ENCODE measurements at places on chromosomes 6 and 20. TPM values are rescaled to one million over a fixed set of nuclear protein-coding genes. Genes with fewer than 3 reads are reported as not detected.

DNA sequence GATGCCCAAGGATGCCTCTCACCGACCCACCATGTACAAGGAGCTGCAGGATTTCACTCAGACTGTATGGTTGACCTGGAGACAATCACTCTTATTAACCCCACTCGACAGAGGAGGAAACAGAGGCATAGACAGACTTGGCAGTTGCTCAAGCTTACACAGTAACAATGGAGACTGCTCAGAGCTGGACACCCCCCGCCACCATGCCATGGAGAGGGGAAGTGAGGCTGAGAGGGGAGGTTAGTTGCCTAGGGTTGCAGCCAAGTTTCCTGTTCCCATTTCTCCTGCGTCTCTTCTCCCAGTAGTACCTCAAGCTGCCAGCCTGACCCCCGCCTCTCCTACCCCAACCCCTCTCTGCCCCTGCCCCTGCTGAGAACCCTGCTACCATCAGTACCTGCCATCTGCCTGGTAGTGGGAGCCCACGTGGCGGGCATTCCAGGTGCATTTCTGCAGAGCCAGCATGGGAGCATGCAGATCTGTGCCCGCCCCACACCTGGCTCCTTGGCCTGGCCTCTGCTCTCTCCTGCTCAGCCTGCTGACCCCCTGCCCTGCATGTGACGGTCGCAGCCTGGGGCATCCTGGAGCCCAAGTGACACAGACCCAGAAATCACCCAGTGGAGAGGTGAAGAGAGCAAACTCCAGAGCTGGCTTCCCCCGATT is 157.7 kb downstream of the PREX1 start:
- no peak for DNase-seq

GRCh38 chr6:101931766-101932165 is 538.3 kb downstream of the GRIK2 start:
- DNase-seq, result no peak

Gene BCLAF1
- total RNA-seq, result 37.2 TPM

DNA sequence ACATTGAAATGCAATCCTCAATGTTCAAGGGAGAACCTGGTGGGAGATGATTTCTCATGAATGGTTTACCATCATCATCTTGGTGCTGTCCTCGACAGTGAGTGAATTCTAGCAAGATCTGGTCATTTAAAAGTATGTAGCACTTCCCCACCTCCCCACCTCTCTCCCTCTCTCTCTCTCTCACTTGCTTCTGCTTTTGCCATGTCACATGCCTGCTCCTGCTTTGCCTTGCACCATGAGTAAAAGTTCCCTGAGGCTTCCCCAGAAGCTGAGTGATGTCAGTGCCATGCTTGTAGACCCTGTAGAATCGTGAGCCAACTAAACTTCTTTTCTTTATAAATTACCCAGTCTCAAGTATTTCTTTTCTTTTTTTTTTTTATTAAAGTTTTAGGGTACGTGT is 60.5 kb downstream of the DST start:
- no peak for DNase-seq

Gene CRISP2
- total RNA-seq, result not detected

- no peak for DNase-seq
These were observed 14.4 kb upstream of the GJE1 start for GRCh38 chr6:142118328-142118727.

Gene ATP9A
- 37.1 TPM for total RNA-seq

DNA sequence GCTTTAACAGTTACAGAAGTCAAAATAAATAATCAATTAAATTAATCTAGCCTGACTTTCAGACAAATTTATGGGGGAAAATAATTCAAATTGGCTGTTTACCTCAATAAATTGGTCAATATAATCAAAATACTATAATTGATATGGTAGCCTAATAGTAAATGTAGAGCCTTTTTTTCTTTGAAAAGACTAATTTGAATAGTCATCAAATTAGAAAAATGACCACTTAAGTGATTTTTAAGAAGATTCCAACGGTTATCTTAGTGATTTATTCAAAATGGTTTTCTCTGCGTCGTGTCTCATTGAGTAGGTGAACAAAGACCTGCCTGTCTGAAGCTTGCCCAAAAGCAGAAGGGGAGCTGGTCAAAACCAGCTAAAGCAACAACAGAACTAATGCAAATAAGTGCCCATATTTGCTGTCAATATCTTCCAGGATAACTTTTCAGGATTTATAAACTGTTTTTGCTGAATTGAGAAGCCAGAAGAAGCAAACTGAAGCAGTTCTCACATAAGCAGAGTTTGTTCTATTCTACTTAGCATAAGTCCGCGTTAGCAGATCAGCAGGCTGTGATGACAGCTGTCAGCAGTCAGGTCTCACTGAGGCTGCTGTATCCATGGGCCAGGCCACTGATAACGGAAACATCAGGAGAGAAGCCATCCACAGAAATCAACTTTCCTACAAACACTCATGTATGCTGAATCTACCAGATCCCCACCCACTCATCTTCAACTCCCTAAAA is 7.0 kb downstream of the RCAN2 start:
- DNase-seq, result no peak

GRCh38 chr6:79842376-79843040 is 104.8 kb downstream of the ELOVL4 start:
- no peak for DNase-seq

GRCh38 chr6:82906489-82906888 is 159.2 kb downstream of the UBE3D start:
- no peak for DNase-seq

- no peak for DNase-seq
These were observed 32.2 kb downstream of the PYGB start for GRCh38 chr20:25280051-25280573.

Gene SCGN
- not detected for total RNA-seq

GRCh38 chr6:108492131-108492766 is 68.5 kb upstream of the FOXO3 start:
- DNase-seq, result peak; percentile 13

Gene RNF144B
- total RNA-seq, result 37.7 TPM

DNA sequence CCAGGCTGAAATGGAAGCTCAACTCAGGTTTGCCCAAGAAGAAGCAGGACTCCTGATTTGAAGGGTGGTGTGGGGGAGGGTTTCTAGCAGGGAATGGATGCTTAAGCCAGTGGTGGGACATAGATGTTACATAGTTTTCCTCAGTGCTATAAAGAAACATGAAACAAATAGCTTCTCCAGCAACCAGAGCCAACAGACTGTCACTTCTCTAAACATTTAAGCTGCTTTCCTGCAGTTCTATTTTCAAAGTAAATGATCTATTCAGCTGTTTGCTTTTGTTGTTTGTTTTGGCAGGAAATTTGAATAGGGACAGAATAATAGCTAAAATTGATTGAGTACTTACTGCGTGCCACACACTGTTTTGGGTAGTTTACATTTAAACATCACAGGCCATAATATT is 169.0 kb downstream of the UST start:
- DNase-seq, result no peak

- no peak for DNase-seq
These were observed 85.2 kb downstream of the KIF16B start for GRCh38 chr20:16488086-16488485.

Gene GRM1
- total RNA-seq, result 0.41 TPM

Gene DYNLT2
- total RNA-seq, result 0.54 TPM

GRCh38 chr6:122798099-122798641 is 9.1 kb downstream of the SMPDL3A start:
- peak; percentile 96 for DNase-seq

DNA sequence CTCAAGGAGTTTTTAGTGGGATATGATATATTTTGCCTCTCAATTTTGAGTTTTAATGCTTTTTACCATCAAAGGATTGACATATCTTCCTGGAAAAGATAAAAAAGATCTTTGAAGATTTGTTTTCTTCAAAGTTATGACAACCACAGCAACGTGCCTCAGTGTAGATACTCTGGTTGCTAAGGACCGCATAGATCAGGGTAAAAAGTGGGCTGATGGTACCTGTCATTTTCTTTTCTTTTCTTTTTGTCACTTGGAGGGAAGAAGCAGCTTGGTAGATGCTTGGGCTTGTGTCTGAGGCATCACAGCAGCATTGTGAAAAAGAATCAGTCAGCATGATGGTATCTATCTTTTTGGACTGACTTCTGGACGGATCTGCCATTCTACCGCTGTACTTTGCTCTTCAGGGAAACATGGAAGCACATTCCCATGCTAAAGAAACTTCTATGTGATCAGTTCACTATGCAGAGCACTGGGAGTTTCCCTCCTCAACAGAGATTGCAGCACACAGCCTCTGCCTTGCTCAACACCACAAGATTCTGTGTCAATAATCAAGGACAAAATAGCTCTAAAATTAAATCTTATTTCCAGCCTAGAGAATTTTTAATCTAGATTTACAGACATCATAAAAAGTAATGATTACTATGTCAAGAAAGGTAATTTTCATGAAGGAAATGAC is 54.8 kb upstream of the SGK1 start:
- DNase-seq, result no peak

Gene SENP6
- total RNA-seq, result 17.8 TPM

DNA sequence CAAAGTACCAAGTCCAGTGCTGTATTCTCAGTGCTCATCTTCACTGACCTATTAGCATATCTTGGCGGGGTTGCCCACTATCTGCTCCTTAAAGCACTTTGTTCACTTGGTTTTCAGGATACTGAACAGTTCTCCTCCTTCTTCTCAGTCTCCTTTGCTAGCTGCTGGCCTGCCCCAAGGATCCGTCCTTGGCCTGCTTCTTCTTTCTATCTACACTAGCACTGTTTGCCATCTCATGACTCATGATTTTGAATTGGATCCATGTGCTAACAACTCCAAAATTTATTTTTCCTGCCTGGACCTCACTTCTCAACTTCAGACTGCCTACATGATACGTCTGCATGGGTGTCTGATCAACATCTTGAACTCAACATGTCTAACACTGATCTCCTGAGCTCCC is 15.5 kb downstream of the TPD52L1 start:
- no peak for DNase-seq

- no peak for DNase-seq
These were observed 855.5 kb upstream of the MAP3K7 start for GRCh38 chr6:91442342-91442741.

GRCh38 chr20:10217721-10218410 is 764 bp upstream of the SNAP25 start:
- peak; percentile 93 for DNase-seq

Gene SAMD3
- not detected for total RNA-seq

DNA sequence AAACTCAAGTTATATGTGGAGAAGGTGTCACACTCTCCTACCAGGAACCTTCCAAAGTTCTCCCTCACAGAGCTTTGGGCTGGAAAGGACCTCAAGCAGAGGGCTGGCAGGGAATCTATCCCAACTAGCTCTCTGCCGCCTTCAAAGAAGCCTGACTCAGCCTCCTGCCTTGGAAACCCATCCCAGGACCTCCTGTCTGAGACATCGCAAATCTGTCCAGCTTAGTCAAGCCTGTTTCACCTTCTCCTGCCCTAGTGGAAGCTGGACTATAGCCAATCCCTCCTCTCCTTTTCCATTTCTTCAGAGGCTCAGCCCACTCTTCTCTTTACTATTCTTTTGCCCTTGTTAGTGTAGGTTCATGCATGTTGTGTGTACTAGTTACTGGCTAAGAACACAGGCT is 48.2 kb upstream of the FOXP4 start:
- DNase-seq, result no peak

DNA sequence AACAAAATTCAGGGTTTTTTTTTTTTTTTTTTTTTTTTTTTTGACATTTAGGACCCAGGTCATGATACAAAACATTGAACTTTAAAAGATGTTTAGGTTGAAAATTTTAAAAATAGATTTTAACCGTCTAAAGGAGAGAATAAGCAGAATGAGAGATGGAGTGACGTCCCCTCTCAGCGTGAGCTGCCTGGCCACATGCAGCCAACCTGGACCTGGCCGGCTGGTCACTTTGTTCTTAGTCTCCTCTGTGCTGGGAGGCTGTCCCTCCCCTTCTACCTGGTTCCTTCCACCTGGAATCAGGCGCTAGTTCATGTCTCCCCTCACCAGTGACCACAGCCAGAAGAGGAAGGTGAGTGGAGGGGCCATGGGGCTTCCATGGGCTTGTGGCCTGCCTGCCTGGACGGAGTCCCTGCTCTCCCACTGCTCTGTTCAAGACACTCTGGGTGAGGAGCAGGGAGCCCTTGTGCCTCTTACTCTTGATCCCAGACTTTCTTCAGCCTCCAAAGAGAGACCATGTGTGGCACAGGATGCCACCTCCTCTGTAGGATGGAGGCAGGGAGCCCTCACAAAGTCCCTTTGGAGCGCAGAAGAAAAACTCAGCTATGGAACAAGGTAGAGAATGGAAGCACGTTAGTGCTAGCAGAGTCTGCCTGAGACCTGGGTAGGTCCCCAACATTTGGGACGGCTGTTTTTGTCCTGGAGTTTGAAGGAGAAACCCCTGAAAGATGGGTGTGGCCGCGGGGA is 31.7 kb downstream of the IRF4 start:
- DNase-seq, result no peak

Gene OR2J3
- total RNA-seq, result not detected

Gene LINC00237
- total RNA-seq, result not detected

Gene MTFR2
- 14.2 TPM for total RNA-seq

Gene FGD2
- total RNA-seq, result not detected

DNA sequence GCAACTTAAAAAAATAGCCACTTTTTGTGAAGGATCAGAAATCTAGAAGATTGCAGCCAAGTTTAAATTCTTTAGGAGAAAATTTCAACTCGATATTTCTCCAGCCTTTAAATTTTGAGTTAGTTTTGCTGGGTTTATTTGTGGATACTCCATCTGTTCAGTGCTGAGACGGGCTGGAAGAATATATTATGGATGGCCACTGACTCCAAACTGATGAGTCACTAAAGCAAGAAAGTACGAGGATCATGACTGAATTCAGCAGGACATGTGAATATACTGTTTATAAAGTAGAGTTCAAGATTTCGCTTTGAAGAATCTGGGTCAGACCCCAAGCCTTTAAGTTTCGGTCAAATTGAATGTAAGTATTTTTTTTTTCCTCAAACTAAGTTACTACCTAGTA is 199.5 kb downstream of the ADGRB3 start:
- DNase-seq, result no peak

- no peak for DNase-seq
These were observed 15.4 kb upstream of the SLC22A16 start for GRCh38 chr6:110491644-110492317.

DNA sequence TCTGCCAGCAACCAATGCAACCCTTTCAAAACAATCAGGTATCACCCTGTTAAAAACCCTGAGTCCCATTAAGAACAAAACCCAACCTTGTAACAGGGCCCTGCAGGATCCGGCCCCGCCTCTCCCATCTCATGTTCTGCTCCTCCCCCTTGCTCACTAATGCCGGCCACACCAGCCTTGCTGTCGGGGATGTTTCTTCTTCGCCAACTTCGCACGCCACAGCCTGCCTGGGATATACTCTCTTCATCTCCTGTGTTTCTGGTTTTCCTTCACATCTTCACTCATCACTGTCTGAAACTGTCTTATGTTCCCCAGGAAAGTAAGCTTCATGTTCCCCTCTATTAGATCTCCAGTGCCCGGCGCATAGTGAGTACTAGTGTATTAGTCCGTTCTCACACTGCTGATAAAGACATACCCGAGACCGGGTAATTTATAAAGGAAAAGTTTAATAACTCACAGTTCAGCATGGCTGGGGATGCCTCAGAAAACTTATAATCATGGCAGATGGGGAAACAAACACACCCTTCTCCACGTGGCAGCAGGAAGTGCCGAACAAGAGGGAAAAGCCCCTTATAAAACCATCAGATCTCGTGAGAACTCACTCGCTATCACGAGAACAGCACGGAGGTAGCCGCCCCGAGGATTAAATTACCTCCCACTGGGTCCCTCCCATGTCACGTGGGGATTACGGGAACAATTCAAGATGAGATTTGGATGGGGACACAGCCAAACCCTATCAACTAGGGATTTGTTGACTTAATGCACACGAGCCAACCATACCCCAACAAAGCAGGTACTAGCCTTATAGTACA is 5.1 kb downstream of the TP53RK start:
- DNase-seq, result peak; percentile 38

Gene HTR1E
- total RNA-seq, result not detected

GRCh38 chr6:53734473-53735299 is 60.1 kb upstream of the LRRC1 start:
- peak; percentile 83 for DNase-seq

- DNase-seq, result no peak
These were observed 130.5 kb downstream of the ANKRD60 start for GRCh38 chr20:58097943-58098342.
